B cell (primary cell): ENCODE measurements at places on chromosomes 6 and 20.

DNA sequence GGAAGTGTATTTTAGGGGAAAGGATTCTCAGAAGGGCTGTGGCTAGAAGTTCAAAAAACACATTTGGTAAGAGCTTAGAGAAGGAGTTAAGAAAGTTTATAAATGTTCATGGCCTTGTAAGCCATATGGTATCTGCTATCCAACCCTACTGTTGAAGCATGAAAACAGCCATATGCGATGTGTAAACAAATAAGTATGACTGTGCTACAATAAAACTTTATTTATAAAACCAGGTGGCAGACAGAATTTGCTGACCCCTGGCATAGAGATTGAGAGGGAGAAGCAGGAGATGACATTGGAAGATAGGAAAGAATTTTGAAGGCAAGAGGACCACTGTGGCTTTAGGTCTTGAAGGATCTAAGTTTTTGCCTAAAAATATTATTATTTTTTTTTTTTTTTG lies 583.5 kb downstream of the DOK5 start:
- H3K27ac ChIP-seq = no peak overlapping the region
- no peaks in the 10 kb centered on the region for H3K27me3 ChIP-seq
- H3K36me3 ChIP-seq = no peaks in the 10 kb centered on the region

- H3K4me3 ChIP-seq = no peak overlapping the region
- no peaks in the 10 kb centered on the region for H3K4me1 ChIP-seq
- H3K27me3 ChIP-seq = no peaks in the 10 kb centered on the region
Measured at GRCh38 chr6:15945593-15946159, 183.2 kb upstream of the MYLIP start.

DNA sequence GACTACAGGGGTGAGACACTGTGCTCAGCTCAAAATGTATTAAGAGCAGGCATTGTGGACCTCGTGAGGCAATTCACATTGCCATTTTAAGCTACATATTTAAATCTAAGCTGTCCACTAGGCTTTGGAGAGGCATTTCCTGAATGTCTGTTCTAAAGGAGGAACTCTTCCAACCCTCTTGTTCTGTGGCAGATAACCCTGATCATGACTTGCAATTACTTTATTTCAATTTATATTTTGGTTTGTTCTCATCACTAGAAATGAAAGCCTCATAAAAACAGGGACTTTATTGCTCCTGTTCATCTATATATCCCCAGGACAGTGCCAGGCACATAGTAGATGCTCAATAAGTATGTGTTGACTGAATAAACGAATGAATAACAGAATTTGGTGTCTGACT lies 84.0 kb upstream of the SALL4 start:
- no peaks in the 10 kb centered on the region for H3K27me3 ChIP-seq
- DNase-seq = no peak
- no peak overlapping the region for H3K27ac ChIP-seq
- H3K4me1 ChIP-seq = no peaks in the 10 kb centered on the region

GRCh38 chr6:159090530-159091480 lies 46.0 kb upstream of the TAGAP start:
- no peak for DNase-seq
- H3K27me3 ChIP-seq = no peaks in the 10 kb centered on the region
- H3K4me3 ChIP-seq = no peak overlapping the region

DNA sequence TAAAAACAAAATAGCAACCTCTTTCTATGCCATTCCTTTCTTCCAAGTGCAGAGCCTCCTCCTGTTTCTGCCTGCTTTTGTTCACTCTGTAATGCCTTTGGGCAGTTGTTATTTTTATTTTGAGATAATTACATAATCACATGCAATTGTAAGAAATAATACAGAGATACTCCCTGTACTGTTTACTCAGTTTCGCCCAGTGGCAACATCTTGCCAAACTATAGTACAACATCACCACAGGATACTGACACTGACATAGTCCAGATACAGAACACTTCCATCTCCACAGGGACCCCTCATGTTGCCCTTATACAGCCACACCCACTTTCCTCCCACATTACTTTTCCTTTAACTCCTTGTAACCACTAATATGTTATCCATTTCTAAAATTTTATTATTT lies 59.7 kb downstream of the BANF2 start:
- no peak for DNase-seq
- no peaks in the 10 kb centered on the region for H3K4me1 ChIP-seq
- no peak overlapping the region for H3K27ac ChIP-seq
- H3K36me3 ChIP-seq = no peaks in the 10 kb centered on the region
- H3K27me3 ChIP-seq = no peaks in the 10 kb centered on the region

DNA sequence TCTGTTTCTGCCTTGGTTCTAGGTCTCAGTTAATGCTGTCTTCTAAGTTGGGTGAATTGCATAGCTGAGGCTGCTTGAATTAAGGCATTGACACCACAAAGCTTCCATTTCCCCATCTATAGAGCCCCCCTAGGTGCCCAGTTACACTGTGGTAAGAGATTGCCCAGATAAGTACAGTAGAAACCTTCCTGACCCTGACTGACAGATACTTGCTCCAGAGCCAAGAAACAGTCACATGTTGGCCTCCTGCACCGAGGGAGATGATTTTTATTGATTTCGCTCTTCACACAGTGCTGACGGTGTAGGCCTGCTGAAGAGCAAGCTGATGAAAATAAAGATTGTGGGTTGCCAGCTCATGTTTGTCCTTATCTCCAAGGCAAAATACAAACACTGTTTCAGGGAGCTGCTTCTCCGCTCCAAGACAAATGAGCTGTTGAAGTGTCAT lies 67.9 kb downstream of the TRMT11 start:
- no peaks in the 10 kb centered on the region for H3K27me3 ChIP-seq
- no peaks in the 10 kb centered on the region for H3K36me3 ChIP-seq
- no peaks in the 10 kb centered on the region for H3K4me1 ChIP-seq
- H3K4me3 ChIP-seq = no peak overlapping the region
- no peak for DNase-seq
- H3K27ac ChIP-seq = no peak overlapping the region

- no peak overlapping the region for H3K4me3 ChIP-seq
- H3K36me3 ChIP-seq = no peaks in the 10 kb centered on the region
- DNase-seq = no peak
Measured at GRCh38 chr20:4084721-4085120, 69.4 kb upstream of the RNF24 start.

DNA sequence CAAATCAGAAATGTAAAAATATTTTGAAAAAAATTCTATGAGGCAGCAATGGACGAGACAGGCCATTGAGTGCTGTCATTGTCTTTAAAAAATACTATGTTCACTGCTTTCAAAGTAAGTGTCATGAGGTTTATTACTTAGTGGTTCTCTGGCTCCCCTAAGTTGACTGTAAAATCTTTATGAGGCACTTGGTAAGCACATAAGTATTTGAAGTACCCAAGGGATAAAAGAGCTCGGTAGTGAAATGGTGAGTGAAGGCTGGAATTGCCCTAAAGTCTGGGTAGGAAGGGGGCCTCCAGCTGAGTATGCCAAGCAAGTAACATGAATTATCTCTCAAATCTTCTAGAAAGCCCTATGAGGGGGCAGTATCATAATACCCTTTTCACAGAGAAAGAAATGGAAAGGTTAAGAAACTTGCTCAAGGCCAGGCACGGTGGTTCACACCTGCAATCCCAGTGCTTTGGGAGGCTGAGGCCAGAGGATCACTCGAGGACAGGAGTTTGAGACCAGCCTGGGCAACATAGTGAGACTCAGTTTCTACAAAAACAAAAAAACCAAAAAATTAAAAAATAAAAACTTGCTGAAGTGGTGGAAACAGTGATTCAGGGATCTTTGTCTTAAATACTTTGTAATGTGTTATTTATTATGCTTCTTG lies 5.5 kb upstream of the CTCFL start:
- H3K36me3 ChIP-seq = no peaks in the 10 kb centered on the region
- no peak for DNase-seq
- H3K4me3 ChIP-seq = no peak overlapping the region
- H3K4me1 ChIP-seq = no peaks in the 10 kb centered on the region
